ENCODE measurements at places on chromosomes 13 and 19.

DNA sequence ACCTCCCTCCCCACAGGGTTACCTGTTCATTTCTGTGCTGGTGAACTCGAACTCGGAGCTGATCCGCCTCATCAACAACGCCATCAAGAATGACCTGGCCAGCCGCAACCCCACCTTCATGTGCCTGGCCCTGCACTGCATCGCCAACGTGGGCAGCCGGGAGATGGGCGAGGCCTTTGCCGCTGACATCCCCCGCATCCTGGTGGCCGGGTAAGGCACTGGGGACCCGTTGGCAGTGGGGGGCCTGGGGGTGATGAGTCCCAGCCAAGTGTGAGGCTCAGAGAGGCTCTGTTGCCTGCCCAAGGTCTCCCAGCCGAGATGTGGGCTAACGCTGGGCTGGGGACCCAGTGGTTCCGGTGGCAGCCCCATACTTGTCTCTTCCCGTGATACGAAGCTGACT is 15.7 kb downstream of the AP2A1 start:
- DNase-seq = no peak

DNA sequence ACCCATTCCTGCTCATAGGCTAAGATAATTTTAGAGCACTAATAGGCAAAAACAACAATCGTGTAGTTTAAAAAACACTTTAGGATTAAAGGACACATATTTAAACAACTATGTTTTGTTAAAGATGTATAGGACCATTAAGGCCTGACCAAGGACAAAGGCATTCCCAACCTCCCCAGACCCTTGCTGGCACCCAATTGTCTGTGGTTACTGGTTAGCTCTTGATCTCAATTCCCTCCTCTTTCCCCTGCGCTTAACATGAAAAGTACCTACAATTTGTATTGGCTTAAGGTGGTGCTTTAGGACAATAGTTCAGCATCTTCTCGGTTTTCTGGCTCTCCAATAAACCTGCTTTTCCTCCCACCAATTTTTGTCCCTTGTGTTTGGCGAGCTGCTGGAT is 51.0 kb downstream of the TEX26 start:
- DNase-seq = no peak

DNA sequence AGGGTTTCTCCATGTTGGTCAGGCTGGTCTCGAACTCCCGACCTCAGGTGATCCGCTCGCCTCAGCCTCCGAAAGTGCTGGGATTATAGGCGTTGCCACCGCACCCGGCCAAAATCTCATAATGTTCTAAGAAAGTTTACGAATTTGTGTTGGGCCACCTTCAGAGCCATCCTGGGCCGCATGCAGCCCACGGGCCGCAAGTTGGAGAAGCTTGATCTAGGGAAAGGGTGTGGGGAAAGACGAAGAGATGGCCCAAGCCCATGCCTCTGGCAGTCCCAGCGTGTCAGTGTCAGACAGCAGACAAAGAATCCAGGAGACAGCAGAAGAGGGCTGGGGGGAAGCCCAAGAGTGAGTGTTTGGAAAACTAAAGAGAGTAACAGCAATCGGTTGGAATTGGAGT is 17.3 kb upstream of the PNMA8C start:
- no peak for DNase-seq

- DNase-seq = no peak
Observed at GRCh38 chr19:41601771-41602170, 25.1 kb downstream of the CEACAM4 start.

- peak; percentile 38 for DNase-seq
Observed at GRCh38 chr19:47239610-47240296, 8.8 kb upstream of the BBC3 start.

DNA sequence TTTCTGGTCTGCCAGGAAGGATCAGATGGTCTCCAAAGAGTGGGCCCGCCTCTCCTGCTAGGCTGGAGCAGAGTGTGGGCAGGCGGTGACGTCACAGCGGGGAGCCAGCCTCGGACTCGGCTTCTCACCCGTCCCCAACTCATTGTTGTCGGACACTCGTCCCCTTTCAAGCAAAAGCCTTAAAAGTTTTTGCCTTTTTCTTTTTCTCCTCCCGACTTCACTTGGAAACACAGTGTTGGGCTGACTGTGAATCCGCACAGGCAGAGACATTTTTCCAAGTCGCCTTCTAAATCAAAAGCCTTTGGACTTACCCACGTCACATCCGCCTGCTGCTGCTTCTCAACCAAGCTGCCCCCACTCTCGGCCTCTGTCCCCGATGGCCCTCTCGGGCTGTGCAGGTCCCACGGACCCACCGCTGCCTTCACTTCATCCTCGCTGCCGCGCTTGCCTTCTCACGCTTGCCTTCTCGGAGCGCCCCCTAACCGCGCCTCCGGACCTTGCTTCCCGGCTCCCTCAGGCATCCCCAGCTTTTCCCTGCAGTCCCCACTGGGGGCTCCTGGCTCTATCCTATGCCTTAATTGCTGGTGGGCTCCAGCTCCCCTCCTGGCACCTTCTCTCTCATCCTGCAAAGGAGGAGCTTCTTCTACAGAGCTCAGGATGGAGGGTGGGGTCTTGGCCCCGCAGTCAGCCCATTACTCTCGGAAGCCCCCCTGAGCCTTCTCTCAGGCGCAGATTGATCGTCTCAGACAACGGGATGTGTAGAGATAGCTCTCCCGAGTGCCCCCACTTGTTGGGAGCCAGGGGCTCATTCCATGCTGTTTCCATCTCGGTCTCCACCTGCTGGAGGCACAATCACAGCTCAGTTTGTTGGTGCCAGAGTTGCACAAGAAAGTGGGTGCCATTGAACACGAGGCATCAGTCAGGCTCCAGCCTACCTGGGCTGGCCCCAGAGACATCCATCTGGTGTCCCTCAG is 3.9 kb upstream of the ZNF135 start:
- DNase-seq = no peak

GRCh38 chr13:74092711-74093110 is 41.5 kb downstream of the KLF12 start:
- DNase-seq = no peak

- no peak for DNase-seq
Observed at GRCh38 chr13:101639711-101640110, 187.2 kb downstream of the ITGBL1 start.

DNA sequence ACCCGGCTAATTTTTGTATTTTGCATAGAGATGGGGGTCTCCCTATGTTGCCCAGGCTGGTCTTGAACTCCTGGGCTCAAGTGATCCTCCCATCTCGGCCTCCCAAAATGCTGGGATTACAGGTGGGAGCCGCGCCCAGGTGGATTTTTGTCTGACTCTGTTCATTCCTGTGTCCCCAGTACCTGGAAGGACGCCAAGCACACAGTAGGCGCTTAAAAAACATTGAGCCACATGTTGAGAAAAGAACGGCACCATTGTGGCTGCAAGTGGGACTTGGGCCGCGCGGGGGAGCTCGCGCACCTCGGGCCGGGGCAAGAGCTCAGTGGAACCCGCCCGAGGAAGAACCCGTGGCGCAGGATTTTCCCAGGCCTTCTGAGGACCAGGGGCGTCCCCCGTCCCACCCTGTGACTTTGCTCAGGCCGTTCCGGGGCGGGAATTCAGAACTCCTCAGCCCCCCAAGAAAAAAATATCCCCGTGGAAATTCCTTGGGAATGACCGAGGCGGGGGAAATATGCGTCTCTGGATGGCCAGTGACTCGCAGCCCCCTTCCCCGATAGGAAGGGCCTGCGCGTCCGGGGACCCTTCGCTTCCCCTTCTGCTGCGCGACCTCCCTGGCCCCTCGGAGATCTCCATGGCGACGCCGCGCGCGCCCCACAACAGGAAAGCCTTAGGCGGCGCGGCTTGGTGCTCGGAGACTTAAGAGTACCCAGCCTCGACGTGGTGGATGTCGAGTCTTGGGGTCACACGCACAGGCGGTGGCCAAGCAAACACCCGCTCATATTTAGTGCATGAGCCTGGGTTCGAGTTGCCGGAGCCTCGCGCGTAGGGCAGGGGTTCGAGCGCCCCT is 1.4 kb upstream of the ICAM1 start:
- peak; percentile 34 for DNase-seq

- no peak for DNase-seq
Observed at GRCh38 chr13:101951114-101951513, 450.7 kb downstream of the FGF14 start.

- DNase-seq = no peak
Observed at GRCh38 chr13:34152409-34152808, 334.5 kb downstream of the RFC3 start.

DNA sequence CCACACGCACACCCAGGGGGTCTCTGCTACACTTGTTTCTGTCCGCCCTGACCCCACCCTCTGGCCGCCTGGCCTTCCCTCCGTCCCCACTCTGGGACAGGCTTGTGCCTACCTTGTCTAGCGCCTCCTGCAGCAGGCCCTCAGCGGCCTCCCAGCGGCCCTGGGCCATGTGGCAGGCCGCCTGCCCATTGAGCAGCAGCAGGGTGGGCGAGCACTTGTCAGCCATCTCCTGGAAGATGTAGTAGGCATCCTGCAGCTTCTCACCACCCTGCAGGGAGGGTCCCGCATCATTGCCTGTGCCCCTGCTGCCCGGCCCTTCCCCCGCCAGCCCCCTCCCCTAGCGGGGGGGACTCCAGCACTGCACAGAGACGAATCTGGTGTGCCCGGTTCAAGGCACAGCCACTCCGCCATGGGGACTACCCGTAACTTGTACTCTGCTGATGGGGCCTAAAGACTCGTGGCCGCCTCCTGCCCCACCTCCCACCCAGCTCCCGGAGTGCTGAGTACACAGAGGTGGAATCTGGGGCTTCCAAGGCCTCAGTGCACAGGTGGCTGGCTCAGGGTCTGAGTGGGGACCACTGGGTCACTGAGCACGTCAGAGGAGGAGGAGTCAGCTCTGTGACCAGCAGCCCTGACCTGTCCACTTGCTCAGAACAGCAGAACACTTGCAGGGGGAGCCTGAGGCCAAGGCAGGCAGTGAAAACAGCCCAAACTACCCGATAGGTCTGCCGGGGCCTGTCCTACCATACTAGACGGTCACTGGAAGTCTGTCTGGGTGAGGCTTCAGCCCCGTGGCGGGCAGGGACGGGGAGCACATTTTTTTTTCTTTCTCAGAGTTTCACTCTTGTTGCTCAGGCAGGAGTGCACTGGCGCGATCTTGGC is 7.4 kb upstream of the CERS1 start:
- DNase-seq = no peak

- DNase-seq = no peak
Observed at GRCh38 chr13:45584816-45585215, 30.7 kb downstream of the ERICH6B start.

GRCh38 chr13:113802090-113802531 is 43.1 kb downstream of the TMEM255B start:
- no peak for DNase-seq

- DNase-seq = peak; percentile 37
Observed at GRCh38 chr13:77533875-77534788, 1.4 kb upstream of the SCEL start.

DNA sequence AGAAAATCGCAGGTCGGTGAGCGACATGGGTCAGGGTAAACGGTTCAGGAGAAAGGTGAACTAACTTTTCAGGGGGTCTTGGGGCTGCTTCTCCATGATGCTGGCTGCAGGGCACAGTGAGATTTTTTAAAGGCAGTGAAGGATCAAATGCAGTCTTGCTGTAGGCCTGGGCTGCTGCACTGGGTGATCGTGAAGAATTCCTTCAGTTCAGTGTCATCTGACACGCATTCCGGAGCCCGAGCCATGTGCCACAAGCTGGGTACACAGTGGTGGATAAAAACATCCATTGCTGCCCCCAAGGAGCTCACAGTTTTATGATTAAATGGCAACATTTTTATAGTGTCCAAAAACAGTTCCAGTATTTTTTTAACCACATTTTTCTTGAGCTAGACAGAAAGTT is 56.3 kb upstream of the GPR12 start:
- no peak for DNase-seq

DNA sequence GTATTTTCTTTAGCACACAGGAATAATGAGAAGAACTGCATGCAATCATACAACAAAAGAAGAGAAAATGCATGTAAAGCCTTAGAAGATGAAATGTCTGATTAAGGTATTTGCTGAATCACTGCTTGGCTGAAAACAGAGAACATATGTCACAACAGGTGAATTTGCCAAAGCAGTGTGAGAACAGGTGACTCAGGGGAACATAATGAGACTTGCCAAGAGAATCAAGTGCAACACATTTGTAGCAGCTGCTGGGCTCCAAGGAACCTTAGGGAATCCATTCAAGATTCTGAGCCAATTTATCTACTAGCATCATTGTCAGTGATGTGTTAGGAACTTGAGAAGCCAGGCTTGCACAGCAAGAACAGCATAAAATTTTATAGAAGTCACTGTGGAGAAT is 273.1 kb downstream of the PCDH20 start:
- DNase-seq = no peak

- no peak for DNase-seq
Observed at GRCh38 chr13:112074139-112074865, 7.4 kb downstream of the SOX1 start.

Measured in kidney glomerular epithelial cell (primary cell).